SJCRH30 (cell line): ENCODE measurements at places on chromosomes 3 and 15.
A peak's percentile ranks its signal among the peaks of the same experiment; 100 is the strongest.

DNA sequence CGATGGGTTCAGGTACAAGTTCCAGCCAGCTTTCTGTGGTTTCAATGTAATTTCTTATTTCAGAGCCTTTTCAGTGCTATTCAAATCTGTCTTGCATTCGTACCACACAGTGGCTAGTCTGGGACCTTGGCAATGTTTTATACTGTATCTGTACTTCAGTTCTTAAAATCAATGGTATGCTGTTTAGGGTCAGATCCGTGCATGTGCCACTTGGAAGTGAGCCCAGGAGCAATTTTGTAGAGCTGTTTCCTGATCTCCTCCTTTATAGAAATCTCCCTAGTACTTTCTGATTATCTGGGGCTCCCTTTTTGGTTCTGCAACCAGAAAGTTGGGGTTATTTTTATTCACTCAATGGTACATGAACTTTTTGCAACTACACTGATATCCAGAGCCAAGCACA lies 59.5 kb upstream of the NDUFB4 start:
- no peak for DNase-seq

DNA sequence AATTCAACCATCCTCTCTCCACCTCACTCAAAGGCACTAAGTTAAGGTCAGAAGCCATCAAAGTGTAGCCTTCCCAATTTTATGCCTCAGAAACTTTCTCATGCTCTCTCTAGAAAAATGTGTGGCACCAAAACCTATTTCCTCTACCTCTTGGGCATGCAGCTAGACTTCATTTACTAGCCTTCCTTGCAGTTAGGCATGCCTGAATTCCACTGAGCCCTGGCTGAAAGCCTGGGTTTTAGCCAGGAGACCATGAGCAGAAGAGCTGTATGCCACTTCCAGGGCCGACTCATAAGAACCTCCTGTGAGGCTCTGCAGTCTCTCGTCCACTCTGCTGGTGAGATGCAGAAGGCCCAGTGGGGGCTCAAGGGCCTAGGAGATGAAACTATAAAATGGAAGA lies 145.0 kb downstream of the MYLK start:
- DNase-seq: no peak

GRCh38 chr15:79035814-79036213 lies 54.8 kb downstream of the RASGRF1 start:
- no peak for DNase-seq

GRCh38 chr3:65712140-65712539 lies 326.6 kb downstream of the MAGI1 start:
- no peak for DNase-seq

- no peak for DNase-seq
These were observed 890.9 kb upstream of the CFAP20DC start for GRCh38 chr3:59940718-59941117.

DNA sequence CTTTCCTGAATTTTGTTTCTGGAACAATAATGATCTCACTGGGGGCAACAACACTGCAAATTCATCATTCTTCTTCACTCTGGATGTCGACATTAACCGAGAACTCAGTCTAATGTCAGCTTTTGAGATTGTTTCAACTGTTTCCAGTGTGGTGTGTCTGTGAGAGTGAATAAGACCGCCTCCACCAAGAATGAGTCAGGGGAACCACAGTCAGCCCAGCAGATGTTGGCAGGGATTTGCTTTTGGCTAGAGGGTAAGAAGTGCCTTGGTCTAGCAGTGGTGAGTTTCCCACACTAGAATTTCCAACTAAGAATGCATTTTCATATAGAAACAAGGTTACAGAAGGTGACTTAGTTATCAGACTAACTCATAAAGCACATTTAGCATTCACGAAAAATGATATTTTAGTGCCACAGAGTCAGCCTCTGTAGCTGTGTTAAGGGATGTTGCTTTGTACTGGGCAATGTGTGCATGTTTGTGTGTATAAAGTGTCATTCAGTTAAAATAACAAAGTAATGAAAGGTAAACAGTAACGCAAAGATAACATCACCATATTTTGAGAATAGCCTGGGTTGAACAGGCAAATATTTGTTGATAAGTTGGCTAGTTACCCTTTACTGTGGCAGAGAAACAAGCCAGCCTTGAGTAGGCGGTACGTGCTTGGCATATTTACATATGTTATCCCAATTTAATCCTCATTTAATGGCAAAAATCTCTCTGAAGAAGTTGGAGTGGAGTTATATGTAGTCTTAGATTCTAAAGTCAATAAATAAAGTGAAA lies 33.8 kb downstream of the DRD3 start:
- peak; percentile 19 for DNase-seq

DNA sequence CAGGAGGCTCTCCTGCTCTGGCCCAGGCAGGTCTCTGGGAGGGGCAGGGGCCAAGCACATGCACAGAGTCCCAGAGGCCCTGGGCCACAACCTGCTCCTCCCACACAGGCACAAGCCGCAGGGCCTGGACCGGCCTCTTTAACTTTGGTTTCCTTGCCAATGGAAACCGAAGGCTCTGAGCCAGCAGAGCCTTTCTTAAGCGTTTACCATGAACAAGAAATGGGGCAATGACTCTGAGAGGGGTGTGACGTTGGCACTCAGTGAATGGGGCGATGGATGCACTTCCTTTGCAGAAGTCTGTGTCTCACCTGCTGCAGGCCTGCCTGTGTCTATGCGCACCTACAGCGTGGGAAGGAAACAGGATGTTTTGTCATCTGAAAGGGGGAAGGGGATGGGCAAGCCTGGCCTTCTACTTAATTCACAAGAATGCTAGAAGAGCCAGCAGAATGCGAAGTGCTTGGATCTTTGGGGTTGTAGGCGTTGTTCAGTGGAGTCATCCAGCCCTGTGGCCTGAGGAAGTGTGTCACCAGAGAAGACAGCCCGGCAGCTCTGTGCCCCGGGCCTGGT lies 41.8 kb downstream of the IFT122 start:
- no peak for DNase-seq

DNA sequence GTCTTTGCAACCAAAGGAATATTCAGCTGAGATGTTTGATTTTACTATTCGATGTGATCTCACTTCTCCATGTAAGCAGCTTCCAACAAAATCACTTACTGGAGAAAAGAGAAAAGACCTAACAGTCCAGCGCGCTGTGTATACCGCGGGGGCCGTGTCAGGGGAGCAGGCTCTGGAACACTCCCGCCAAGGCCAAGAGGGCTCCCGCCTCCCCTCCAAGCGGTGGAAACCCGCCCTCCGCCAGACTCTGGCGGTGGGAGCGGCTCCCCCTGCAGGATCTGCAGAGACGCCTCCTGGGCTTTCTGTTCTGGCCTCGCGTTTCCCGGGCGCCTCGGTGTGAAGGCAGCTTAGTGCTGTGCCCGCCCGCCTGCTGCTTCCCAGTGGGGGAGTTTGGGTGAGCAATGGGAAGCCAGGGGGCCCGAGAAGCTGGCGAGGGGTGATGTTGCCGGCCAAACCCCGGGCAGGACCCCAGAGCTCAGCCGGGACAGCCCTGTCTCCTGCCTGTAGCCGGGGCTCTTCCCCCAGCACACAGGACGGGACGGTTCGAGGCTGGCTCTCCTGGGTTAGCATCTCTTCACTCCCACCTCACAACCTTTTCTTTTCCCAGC lies 36.3 kb downstream of the CHST14 start:
- DNase-seq: peak; percentile 88

- DNase-seq: no peak
These were observed 57.0 kb upstream of the CMSS1 start for GRCh38 chr3:99760629-99761028.

DNA sequence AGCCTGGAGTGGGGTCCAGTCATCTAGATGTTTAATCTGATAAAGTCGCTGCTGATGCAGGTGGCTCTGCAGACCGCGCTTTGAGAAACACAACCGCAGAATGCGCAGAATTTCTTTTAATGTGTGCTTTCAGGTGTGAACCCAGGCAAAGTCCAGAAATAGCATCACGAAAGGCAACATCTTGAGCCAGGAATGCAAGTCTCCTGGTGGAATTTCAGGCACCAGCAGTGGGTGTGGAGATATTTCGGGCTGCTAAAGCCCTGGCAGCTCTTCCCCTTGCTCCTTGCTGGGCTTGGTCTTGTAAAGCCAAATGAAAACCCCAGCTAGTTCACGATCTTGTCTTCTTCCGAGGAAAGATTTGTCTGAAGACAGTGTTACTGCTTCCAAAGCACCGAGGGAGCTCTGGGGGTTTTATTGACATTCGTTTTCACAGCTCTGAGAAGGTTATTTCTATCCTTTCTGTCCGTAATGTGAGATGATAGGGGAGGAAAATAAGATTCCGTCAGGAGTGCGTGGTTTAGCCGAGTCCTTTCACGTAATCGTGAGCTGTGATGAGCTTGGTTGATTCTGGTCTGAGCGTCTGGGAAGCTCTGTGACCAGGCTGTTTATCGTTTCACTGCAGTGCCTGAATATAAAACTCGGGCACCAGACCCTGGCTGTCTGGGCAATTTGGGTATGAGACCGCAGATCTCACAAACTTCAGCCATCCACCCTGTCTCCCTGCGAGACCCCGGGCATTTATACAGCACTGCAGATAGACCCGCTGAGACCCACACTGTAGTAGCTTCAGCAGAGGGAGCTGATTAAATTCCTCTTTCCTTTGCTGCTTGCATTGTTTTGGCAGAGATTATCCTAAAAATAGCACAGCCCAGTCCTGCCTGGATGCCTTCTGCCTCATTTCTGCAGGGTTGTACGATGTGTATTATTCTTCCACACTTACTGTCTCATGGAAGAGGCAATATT lies 67.0 kb upstream of the SLC25A26 start:
- peak; percentile 3 for DNase-seq
